GM20000 (cell line): ENCODE measurements at places on chromosomes 1 and 21.

DNA sequence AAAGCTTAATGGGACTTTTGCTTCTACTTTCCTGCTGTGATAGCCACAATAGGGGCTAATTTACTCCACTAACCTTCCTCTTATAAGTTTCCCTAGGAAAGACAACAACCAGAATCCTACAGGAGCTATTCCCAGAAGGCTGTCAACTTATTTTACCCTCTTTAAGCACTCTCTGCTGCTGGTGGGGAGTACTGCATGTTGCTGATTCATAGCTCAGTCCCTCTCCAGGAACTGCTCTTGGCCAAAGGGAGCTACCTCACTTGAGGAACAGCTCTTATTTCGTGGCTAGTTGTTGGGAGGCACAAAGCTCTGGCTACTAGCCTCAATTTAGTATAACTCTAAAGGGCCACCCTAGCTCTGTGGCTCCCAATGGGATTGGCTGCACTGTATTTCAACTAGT lies 37.2 kb downstream of the ADSS2 start:
- no peak for DNase-seq

GRCh38 chr1:110249256-110249655 lies 39.1 kb downstream of the KCNC4 start:
- DNase-seq, result no peak

DNA sequence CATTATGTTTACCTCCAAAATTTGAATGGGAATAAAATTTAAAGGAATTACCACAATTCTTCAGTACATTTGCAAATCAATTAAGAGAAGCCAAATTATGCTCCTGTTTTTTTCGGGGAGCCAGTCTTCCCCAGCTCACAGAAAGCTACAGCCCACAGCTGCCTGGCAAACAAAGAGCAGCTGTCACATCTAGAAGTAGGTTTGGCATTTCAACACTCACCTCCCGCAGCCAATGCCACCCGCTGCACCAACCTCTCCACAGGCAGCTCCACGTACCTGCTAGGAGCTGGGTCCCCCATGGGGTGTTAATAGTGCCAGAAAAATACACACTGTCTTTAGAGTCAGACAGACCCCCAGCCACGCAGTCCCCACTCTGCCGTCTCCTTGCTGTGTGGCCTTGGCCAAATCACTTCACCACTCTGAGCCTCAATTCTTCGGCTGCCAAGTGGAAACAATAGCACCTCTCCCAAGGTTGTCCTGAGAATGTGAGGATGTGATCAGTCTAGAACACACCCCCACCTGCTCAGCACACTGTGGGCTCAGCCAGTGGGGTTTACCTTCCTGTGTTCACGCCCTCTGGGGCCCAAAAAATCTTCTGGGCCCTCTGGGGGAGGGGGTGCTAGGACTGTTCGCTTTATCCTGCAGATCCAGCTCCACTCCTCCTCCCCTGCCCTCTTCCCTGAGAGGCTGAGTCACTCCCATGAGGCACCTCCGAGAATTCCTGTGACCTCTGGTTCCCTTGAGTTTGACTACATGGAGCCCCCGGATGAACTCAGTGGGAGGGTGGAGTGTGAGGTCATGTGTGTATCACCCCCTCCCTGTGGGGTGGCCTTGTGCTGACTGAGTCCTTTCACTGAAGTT lies 204.3 kb upstream of the GRIK3 start:
- no peak for DNase-seq

- no peak for DNase-seq
These were observed 4.7 kb downstream of the KRTAP10-8 start for GRCh38 chr21:44616591-44616926.

DNA sequence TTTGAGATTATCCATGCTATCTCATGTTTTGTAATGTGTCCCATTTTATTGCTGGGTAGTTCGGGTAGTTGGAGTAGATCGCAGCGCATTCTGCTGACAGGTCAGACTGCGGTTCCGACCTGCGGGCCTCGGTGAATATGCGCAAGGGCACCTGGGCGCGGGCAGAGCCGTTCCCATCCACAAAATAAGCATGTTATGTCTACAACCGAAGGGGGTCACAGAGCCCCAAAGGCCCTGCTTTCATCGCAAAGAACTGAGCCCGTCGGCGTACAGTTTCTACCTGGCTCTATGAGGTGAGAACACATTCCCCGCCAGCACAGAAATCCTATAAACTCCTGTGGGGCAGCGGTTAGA lies 88.4 kb downstream of the PRKAB2 start:
- no peak for DNase-seq

GRCh38 chr1:70334436-70334835 lies 20.1 kb downstream of the ANKRD13C start:
- no peak for DNase-seq

GRCh38 chr1:89274411-89274857 lies 1.8 kb upstream of the GBP5 start:
- DNase-seq, result no peak

DNA sequence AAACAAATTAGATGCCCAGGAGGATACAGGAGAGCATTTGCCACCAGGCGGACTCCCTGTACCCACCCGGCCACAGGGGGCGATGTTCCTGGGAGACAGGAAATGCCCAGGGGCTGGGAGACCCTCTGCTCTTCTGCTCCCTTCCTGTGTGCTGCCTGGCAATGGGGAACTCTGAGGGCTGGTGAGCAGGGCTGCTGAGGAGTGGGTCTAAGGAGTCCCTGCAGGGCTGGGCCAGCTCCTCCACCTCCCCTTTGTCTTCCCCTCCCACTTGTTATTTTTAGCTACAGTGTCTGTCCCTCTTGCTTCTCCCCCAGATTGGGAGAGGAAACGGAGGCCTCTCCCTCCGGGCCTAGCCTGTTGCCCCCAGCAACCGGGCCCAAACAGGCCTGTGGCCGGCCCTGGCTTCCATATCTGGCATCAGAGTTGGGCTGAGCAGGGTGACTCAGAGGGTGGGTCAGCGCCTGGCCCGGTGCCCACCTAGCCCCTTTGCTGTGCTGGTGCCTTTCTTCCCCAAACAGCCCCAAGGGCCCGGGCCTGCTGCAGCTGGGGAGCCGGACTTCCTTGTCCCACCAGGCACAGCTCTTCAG lies 11.6 kb downstream of the LMNA start:
- DNase-seq, result no peak

DNA sequence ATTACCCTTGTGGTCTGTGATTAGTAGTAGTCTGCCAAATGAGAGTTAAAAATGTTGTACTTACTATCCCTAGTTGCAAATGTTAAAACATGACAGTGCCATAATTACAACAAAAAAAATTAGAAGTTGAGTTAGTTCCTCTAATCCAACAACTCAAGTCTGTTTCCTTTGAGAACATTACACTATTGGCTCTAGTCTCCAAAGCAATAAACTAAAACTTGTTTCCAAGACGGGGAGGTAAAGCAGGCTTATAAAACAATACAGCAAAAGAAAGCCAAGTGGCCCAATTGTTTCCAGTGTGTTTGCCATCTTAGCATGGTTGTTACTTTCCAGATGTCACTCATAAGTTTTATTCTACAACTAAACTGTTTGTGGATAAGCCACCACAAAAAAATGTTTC lies 11.6 kb downstream of the KYAT3 start:
- no peak for DNase-seq

DNA sequence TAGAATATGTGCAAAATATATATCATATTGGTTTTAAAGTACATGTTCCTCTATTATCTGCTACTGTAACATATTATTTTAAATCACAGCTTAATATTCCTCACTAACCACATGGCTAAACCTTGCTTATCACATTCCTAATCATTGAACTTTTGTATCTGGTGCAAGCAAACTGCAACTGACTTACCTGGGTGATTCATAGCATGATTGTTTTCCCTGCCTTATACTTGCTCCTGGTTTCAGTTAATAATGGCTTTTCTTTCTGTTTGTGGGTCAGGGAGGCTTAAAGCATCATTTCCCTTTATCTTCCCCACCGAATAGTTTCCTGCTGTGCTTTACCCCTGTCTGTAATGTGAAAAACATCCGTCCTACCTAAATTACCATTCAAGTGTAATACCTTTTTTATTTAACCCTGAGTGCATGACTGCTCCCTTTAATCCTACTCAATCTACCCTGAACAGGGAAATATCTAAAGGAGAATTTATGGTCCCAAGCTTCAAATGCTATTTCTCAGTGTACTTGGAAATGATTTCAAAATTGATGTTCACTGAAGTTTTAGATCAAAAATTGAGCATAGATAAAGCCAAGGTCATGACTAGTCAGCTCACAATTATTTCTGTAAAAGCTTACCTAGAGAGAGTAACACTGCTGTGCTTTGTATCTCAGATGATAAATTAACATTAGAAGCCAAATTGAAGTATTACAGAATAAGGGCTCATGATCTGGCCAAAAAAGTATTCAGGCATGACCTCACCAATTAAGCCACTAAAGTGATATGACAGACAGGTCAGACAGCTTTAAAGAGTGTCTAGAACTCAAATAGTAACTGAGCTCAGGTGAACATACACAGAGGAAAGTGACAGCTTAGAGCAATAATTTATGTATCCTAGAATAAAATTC lies 507.1 kb downstream of the BRINP3 start:
- no peak for DNase-seq

GRCh38 chr1:34341896-34342295 lies 165.2 kb downstream of the C1orf94 start:
- no peak for DNase-seq

GRCh38 chr1:45385302-45385701 lies 45.1 kb upstream of the MUTYH start:
- no peak for DNase-seq
